ENCODE measurements at places on chromosomes 3 and 15.

DNA sequence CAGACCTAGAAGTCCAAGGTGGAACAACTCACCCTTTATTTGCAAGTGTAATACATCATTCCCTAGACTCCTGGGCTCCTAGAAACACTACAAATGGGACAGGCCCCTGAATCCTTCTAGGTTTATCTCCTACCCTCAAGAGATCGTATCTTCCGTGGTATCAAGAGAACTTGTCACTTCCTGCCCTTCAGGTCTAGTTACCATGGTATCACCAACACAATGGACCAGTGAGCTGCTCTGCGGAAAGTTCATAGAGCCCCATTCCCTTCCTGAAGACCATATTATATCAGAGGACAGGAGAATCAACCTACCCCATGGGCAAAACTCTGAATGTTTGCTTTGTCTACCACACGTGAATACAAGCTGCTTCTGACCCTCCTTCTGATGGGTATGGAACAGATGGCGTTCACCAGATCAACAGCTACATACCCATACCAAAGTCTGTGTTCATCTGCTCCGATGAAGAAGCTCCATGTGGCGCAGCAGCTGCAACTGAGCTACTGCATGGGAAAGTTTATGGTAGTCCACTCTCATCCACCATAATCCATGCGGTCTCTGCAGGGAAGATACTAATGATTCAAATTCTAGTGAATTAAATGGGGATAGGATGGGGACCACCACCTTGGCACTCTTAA is 84.6 kb upstream of the KLF13 start:
- DNase-seq = no peak

DNA sequence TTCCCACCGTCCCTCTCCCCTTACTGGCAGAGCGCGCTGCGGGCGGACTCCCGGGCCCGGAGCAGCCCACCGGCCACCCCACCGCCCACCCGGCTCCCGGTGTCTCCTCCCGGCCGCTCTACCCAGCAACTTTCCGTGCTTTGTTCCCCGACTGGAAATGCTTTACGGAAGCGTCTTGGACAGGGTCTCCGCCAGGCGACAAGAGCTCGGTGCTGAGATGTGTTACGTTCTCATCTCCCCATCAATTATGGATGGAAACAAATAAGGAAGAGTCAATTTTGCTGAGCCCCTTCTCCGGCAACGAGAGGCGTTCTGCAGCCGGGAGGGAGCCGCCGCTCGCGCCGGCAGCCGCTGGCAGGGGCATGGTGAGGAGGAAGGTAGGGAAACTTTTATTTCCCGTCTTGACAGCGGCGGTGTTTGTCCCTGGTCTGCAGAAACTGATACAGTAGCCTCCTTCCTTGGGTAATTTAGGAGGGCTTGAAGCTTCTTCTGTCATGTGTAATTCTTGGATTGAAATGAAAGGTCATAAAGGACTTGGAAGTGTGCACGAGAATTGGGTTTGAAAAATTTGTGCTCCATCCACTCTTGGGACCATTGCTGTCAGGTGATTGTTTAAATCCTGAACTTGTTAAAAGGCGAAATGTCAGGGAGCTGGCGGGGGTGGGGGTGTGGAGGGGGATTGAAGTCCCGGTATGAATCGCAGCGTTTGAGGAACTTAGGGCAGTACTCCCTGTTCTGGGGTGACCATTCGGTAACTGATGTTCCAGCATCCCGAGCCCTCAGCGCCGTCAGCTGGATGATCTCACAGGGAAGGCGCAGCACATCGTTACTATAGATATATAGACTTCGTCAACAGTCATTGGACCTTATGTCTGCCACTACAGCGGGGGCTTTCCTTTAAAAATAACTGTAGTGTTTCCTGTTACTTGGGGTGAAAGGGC is 1.5 kb downstream of the SEMA6D start:
- DNase-seq = no peak

DNA sequence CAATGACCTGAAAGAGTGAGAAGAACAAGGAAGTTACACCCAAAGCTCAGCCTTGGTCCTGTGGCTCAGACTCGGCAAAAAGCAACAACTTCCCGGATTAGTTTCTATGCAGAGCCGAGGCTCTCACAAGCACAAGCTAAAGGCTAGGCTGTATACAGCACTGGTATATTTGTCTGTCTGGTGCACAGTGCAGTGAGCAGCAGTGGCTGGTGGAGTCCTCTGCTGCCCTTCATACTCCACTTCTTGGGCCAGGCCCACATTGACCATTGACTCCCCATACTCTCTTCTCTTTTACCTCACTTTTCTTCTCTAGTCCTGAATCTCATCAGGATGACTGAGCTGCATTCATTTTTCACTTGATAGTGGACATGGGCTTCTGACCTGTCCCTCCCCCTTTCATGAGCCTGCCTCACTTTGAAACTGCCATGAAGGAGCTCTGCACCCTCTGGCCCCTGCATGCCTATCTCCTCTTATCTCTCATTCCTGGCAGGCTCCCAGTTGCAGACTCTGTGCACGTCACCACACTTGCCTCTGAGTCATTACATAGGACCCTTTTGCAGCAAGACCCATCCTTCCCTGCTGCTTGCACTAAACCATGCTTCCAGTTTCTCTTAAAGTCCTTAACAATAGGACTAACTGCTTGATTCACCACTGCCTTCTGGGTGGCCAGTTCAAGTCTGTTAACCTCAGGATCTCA is 379.3 kb downstream of the NTRK3 start:
- no peak for DNase-seq

DNA sequence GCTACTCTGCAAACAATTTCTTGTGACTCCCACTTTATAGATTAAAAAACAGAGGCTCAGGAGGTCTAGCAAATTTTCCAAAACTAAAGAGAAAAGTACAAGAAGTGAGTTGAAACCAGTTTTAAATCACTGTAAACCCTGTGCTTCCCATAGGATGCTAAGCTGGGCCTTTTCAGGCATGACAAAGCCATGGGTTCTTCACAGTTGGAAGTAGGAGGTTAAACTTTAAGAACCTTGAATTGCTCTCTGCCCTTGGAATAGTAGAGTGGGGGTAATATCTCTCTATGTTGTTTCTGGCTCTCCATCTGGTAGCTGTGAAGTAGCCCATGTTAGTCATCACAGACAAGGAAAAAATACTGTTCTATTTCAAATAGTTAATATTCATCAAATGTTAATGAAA is 193.6 kb upstream of the SATB1 start:
- no peak for DNase-seq

DNA sequence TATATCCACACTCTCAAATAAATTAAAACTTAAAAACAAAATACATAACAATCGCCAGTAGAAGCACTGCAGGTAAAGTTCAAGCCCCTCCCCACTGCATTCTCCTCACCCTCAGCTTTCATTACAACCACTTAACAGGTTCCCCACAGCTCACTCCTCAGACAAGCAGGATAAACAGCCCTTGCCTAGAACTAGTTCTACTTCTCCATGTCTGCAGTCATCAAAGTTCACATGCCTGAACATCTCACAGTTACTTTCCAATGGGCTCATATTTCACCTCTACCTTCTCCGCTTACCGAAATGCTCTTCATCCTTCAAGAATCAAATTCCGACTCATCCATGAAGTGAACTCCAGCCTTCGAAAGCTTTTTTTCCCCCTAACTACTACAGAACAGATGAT is 4.1 kb downstream of the YEATS2 start:
- no peak for DNase-seq

- DNase-seq = no peak
These were observed 27.5 kb downstream of the PCCB start for GRCh38 chr3:136277634-136278033.
